ENCODE measurements at places on chromosomes 1 and 21. TPM values are rescaled to one million over a fixed set of nuclear protein-coding genes. Genes with fewer than 3 reads are reported as not detected.

The IFI44 gene
- 9.1 TPM for total RNA-seq

- DNase-seq: no peak
Observed at GRCh38 chr1:51564124-51564523, 45.1 kb upstream of the EPS15 start.

DNA sequence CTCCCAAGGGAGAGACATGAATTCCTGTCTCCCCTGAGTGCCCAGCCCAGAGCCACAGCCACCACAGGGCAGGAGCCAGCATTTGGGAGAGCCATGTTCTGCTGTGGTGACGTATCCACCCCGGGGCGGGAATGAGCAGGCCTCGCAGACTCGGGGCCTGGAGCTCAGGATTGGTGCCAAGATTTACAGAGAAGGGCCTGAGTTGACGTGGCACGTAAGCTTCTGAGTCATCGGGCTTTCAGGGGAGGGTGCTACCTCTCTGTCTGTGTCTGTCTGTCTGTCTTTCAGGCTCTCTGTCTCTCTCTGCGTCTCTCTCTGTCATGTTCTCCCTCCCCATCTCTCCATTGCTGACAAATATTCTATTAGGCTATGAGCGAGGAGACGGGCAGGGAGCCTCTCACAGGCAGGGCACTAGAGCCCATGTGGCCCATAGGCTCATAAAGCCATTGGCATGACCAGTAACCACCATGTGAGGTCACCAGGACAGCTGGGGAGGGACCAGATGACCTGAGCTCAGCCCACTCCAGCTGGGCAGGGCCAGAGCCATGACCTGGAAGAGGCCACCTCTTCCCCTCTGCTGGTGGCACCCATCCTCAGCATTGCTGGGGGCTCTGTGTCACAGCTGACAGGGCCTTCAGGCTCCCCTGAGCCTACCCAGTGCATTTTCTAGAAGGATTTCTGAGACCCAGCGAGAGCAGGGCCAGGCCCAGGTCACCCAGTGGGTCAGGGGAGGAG is 300.0 kb upstream of the VAMP3 start:
- DNase-seq: peak; percentile 58

DNA sequence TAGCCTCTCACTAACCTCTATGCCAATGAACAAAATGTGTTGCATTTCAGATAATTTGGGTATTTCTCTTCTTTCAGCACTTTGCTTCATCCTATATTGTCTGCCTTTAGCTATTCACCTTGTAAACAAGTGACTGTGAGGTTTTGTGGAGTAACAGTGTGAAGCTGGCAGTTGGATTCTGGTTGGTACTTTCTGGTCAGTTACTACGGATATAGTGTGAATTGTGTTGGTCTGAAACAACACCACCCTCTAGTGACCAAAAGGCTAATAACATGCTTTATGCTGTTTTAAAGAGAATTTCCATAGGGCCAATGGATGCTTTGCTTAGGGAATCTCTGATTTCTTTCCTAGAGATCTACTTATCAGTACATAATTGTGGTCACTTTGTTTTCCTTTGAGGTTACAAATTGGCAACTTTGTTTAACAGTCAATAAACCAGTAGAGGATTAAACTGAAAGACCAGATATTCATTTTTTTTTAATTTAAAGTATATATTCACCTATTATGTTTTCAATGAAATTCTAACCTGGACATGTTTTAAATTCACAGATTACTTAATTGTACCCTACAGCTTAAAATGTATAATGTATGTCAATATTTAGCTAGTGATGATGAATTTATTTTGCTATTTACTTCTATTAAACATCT is 2.5 kb upstream of the PTGER3 start:
- no peak for DNase-seq

The GNG12 gene
- total RNA-seq: 80.2 TPM

- no peak for DNase-seq
Observed at GRCh38 chr1:212179394-212180076, 105.7 kb upstream of the PPP2R5A start.

DNA sequence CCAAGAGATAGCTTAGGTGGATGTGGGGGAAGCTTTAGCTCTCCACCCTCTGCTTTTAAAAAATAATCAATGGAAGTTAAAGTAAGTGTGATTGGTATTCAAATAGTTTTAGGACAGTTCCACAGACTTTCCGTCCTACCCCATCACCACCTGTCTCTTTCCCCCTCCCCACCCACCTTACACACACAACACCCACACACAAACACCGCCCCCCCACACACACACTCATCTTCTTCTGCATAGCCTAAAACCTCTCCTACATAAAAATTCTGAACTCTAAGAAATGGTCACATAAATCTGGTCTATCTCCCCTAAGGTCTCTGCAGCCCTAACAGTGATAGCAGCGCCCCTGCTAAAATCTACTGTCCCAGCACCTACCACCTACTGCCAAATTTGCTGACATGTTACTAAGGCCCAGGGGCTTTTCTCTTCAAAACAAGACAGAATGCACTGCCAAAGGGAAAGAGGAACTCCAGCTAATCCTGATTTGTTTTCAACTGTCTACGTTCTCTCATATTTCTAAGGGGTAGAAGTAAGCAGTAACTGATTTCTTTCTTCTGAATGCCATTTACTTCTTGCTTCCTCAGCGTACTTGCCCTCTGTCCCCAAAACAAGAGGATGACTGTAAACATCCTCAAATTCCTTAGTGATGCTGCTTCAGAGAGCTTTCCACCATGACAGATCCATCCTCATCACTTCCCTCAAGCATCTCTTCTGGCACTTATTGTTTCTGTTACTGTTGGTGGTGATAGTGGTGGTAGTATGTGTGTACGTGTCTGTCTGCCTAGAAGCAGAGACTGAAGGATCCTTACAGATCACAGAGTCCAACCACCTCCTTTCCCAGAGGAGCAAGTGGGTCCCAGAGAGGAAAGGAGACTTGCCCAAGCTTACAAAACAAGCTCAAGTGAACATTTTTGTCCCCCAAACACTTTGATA is 56.8 kb downstream of the LUZP1 start:
- DNase-seq: no peak

- DNase-seq: no peak
Observed at GRCh38 chr1:100277866-100278265, 11.8 kb downstream of the RTCA start.

DNA sequence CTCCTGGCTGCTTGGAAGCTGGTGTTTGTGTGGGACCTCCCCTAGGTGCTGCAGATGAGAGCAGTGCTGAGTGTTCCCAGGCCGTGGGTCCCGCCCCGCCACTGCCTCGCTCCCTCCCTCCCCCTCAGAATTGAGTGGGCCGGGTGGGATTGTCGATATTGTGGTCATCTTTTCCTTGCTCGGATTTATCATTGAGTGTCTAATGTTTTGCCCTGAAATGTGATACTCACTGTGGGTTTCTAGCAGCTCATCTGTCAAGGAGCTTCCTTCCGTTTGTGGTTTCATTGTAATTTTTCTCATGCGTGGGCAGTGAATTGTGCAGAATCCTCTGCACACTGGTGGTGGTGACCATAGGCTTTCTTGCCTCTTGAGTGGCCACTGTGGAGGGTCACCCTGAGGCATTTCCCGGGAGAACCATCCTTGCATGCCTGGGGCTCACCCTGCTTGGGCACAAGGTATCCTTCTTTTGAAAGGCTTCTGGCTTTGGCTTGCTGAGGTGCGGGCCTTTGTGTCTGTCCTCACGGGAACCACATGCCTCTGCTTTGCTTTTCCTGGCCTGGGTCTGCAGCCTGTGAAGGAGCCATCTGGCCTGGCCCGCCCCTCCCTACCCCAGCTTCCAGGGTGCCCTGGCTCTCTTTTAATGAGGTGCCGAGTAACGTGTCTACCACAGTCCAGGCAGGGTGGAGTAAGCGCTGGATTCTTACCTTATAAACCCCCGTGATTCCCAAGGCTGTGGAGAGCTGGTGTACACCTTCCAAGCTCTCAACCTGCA is 25.6 kb downstream of the SLX9 start:
- no peak for DNase-seq

- no peak for DNase-seq
Observed at GRCh38 chr1:78240755-78241154, 195.0 kb downstream of the GIPC2 start.

The MAP10 gene
- total RNA-seq: 3.5 TPM
